ENCODE measurements at places on chromosomes 3 and 15.

- DNase-seq: no peak
These were observed 68.1 kb downstream of the DNAJB8 start for GRCh38 chr3:128398586-128398985.

DNA sequence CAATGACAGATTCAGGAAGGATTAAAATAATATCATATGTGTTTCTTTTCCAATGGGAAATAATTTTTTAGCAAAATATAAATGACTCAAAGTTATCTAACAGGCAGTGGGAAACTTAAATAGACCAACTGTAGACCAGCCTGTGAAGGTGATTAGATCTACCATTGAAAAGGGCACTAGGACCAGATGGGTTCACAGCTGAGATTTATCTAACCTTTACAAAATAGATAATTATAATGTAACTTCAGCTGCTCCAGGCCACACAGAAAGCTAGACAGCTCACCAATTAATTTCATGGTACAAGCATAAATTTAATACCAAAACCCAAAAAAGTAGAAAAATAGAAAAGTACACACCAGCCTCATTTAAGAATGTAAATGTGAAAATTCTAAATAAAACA, 240.4 kb upstream of the MRPL3 start:
- no peak for DNase-seq

DNA sequence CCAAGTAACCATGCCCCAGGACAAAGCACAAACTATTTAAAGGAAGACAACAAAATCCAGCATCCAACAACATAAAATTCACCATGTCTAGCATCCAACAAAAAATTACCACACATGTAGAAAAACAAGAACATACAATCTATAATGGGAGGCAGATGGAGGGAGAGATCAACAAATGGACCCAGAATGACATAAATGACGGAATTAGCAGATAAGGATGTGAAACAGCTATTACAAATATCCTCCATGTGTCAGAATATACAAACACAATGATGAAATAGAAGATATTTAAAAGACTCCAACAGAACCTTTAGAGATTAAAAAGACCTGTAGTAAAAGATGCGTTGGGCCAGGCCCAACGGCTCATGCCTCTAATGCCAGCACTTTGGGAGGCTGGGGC, 10.8 kb downstream of the LYSMD4 start:
- DNase-seq: no peak

- peak; percentile 56 for DNase-seq
These were observed 43.6 kb downstream of the TBC1D2B start for GRCh38 chr15:78033864-78034263.

- no peak for DNase-seq
These were observed 273.1 kb downstream of the FOXP1 start for GRCh38 chr3:71310359-71310979.

- no peak for DNase-seq
These were observed 39.8 kb downstream of the UBE2E1 start for GRCh38 chr3:23845326-23846216.

DNA sequence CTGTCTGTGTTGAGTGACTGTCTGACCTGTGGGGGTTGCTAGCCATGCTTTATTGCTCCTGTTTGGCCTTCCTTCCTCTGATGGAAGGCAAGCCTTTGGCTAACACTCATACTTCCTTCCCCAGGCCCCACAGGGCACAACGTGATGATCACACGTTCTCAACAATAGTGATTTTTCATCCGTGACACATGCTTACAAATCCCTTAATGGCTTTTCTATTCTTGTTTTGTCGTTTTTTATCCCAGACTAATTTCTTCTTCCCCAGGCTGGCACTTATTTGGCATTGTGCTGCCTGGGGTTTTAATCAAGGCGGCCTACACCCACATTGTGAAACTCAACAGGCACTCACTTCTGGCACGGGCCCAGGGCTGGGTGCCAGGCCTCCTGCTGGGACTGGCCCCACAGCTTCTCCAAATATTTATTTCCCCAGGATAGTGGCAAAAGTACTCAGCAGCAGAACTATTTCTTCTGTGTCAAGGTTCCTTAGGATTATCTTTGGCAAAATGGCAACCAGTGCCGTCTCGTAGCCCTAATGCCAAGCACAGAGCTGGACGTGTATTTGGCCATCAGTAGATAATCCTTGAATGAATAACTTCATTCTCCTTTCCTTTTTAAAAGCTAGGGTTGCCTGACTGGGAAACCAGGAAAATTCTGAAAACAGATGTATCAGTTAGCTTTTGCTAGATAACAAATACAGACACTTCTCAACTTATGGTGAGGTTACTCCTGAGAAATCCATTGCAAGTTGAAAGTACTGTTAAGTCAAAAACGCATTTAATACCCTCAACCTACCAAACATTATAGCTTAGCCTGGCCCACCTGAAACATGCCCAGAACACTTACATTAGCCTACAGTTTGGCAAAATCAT, 30.6 kb downstream of the CMTM7 start:
- no peak for DNase-seq

- no peak for DNase-seq
These were observed 55.5 kb downstream of the DLG1 start for GRCh38 chr3:197242784-197243432.
